CD4-positive, alpha-beta T cell (primary cell): ENCODE measurements at places on chromosomes 11 and 22.

DNA sequence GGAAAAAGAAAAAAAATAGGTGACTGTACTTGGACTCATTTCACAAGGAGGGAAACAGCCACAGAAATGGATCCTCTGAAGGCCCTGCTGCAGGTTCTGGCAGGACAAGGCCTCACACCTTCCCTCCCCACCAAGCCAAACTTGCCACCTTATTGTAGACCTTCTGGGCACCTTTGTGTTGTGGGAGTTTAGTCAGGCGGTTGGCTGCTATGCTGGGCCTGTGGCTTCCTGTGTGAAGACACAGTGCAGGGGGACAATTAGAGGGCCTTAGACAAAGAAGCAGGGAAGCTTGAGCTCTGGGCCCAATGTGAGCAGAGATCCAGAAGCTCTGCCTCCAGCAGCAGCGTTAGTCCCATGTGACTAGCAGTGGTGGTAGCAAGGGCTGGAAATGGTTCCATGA is 4.2 kb downstream of the RAB1B start:
- peak; percentile 46 for DNase-seq

- no peak for DNase-seq
Observed at GRCh38 chr11:64990222-64990923, 6.4 kb downstream of the BATF2 start.

GRCh38 chr11:86303257-86303656 is 1.2 kb downstream of the HIKESHI start:
- no peak for DNase-seq

DNA sequence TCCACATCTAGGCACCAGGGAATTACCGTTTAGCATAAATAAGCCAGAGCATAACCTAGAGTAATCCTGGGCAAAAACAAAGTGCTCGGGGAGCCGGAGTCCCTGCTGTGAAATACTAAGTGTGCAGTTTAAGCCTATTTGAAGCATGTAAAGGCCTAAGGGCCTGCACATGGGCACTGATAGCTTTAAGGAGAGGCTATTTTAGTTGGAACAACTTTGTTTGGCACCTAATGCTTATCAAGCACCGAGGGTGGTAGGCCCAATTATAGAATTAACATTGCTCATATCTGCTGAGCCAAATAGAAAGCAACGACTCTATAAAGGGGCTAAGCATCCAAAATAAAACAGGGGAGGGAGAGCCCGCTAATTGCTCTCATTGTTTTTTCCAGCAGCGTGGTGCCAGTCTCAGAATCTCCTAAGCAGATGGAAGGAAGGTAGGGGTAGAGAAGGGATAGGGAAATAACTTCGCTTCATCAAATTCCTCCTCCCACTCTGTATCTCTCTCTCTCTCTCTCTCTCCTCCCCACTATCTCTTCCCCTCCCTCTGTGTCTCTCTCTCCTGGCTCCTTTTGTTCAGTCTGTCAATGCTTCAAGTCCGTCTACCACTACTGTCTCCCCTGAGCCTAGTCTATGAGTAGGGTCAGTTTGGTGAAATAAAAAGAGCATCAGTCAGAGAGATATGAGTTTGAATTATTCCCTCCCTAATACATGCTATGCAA is 292.8 kb downstream of the NXPE2 start:
- no peak for DNase-seq

GRCh38 chr11:6746086-6746618 is 25.6 kb downstream of the OR2AG2 start:
- DNase-seq: peak; percentile 28

DNA sequence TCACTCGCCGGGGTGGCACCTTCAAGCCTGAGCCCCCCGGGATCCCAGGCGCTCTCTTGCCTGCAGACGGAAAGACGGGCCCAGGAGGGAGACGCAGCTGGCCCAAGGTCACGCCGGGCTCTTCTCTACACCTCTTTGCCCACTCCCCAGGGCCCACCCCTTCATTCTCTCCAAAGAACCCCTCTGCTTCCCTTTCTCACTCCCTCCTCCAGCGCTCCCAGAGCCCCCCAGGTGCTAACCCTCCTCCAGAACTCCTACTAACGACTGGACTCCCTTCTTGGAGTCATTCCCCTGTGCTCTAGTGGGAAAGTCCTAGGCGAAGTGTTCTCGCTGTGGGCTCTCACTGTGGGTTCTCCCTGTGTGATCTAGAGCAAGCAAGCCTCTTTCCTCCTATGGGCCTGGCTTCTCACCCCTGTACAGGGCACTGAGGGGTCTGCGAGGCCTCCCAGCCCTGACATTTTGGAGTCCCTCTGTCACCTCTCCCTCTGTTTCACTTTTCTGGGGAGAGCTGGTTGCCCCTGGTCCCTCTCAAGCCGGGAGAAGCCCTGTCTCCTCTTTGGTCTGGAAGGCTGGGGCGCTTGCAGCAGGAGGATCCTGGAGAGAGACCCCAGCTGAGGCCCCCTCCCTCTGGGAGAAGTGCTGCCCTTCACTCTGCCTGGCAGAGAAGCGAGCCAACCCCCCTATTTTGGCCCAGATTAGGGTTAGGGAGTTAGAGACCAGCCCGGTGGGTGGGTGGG is 858 bp downstream of the OAF start:
- DNase-seq: no peak

DNA sequence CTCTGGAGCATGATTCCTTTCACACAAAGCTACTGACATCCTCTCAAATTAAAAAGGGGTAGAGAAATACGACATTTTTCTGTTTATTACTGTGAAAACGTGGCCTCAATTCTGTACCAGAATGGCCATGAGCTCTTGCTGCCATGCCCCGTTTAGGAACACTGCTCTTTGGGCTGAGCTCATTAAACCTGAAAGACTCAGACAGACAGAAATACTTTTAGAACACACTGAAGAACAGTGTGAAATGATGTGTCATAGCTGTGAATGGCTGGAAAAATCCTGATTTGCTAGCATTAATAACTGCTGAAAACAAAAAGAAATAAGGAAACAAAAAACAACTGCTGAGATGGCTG is 32.2 kb upstream of the TMEM135 start:
- DNase-seq: no peak

DNA sequence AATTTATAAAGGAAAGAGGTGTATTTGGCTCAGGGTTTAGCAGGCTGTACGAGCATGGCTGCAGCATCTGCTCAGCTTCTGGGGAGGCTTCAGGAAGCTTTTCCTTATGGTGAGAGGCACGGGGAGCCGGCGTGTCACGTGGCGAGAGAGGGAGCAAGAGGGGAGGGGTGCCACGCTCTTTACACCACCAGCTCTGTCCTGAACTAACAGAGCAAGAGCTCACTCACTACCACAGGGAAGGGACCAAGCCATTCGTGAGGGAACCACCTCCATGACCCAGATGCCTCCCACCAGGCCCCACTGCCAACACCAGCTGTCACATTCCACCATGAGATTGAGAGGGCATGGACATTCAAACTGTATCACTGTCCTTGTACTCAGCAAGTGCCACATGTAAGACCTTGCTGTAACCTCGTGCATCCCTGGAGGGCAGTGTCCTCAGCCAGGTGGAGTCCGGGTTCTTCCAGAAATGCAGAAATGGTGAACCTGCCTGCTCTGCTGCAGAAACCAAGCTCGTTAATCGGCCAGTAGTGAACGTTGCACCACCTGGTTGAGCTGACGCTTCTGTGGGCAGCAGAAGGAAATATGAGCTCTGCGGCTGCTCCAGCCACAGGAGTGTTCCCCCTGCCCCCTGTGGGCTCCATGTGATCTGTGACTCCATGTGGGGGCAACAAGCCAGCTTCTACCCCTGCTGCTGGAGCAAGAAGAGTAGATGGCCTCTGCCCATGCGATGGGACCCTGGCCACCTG is 368.6 kb downstream of the TBC1D22A start:
- no peak for DNase-seq

GRCh38 chr22:46143491-46144147 is 6.7 kb upstream of the PPARA start:
- no peak for DNase-seq

- DNase-seq: no peak
Observed at GRCh38 chr11:123247813-123248379, 52.8 kb upstream of the CLMP start.

DNA sequence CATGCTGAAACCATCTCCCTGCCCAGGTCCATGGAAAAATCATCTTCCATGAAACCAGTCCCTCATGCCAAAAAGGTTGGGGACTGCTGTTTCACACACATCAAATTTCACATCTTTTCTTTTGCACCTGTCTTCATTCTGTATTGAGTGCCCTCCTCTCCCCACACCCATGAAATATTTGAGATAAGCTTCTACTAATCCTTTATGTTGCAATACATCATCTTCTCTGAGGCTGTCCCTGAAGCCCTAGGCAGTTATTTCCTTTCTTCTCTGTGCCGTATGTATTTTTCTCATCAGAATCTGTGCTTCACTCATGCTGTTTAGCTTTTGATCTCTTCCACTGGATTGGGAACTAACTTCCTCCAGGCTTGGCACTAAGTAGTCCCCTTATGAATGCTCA is 40.0 kb upstream of the RRM1 start:
- DNase-seq: no peak

GRCh38 chr11:102168481-102168880 is 58.2 kb downstream of the YAP1 start:
- no peak for DNase-seq

DNA sequence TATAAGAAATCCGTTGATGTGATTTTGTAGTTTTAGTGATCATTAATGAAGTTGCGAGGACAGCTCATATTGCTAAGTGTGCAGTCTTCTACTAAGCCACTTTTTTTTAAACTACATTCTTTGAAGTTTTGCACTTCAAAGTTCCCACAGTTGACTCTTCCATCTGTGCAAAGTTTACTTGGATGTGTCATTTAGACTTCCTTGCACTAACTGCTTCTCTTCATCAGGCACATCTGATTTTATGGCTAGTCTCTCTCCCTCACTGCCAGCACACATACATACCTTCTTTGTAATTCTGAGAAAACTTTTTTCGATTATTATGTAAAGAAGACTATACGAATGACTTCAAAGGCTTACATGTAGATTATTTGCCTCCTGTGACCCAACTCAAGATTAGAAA is 250.0 kb downstream of the DYNC2H1 start:
- no peak for DNase-seq

GRCh38 chr22:47129902-47130635 is 367.6 kb downstream of the TBC1D22A start:
- no peak for DNase-seq

DNA sequence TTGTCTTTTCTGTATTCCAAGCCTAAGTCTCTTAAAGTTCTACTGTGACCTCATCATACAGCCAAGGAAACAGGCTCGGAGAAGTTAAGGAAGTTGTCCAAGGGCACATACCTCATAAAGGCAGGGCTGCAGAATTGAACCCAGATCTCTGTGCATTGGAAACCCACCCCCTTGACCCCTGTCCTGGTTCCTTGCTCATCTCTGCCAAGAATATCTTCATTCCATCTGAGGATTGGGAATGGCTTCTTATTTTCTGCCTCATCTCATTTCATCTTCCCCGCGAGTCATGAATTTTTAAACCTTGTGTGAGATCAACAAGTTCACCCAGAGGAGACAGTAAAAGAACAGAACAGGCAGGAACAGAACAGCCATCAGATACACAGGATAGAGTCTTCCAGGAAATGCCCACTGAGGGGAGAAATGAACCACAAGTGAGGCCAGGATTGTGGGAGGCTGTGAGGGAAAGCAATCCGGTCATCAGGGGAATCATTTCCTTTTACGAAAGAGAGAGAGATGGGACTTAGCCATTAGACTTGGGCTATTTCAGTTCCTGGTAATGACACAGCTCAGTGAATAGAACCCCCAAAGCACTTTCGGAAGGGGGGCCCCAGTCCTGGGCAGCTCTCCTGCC is 34.4 kb upstream of the LRRC10B start:
- no peak for DNase-seq

GRCh38 chr11:76523147-76523546 is 78.3 kb downstream of the EMSY start:
- DNase-seq: no peak

DNA sequence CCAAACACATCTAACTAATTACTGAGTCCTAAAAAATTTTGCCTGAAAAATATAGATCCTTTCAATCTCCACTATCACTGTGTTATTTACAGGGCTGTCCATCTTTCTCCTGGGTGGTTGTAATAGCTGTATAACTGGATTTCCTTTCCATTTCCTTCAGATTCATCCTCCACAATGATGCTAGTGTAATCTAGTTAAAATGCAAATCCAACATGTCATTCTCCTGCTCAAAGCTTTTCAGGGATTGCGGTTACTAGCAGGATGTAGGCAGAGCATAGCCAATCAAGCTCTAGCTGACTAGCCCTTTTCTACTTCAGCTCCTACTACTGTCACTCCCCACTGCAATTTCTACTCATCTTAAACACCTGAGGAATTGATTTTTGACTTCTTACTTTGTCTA is 283.0 kb downstream of the RAB38 start:
- DNase-seq: no peak

GRCh38 chr11:75839851-75840250 is 24.8 kb downstream of the UVRAG start:
- DNase-seq: no peak

DNA sequence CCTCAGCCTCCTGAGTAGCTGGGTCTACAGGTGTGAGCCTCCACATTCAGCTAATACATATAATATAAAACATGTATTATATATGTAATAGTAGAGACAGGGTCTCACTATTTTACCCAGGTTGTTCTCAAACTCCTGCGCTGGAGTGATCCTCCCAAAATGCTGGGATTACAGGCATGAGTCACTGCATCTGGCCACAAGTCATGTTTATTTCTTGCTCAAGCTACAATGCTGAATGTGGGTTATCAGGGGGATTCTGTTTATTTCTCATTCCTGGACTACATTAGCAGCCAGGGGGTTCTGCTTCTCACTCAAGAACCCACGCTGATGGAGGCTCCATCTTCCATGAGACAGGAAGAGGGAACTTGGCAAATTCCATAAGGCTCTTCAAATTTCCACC is 24.8 kb downstream of the FOLR3 start:
- DNase-seq: no peak

DNA sequence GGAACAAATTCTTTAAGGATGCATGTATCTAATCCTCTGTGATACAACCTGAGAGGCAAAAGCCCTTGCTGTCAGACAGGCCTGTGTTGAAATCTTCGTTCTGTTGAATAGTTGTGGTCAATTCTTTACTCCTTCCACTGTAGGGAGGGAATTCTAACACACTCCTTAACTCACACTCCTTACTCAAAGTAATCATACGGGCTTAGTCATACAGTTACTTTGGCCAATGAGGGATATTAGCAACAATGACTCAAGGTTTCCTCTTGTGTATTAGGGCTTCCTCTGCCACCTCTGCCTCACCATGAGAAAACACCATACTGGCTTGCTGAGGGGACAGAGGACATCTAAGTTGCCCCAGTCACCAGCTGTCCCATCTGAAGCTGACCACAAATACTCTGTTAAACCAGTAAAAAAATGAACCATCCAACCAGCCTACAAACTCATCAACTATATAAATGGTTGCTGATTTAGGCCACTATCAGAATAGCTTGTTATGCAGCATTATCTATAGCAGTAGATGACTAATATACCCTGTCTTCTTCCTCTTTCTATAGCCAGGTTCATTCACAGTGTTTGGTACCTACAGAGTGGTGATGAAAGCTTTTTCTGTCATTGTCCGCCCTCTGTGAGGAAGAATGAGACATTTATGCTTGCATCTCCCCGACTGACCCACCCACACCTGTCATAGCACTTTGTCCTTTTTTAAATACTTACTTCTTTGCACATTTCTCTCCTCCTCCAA is 322.8 kb upstream of the SYN3 start:
- DNase-seq: no peak
